Daoy (cell line): ENCODE measurements at places on chromosomes 11 and 22.

GRCh38 chr22:19629720-19630419 lies 84.4 kb upstream of the SEPTIN5 start:
- peak; percentile 77 for DNase-seq

DNA sequence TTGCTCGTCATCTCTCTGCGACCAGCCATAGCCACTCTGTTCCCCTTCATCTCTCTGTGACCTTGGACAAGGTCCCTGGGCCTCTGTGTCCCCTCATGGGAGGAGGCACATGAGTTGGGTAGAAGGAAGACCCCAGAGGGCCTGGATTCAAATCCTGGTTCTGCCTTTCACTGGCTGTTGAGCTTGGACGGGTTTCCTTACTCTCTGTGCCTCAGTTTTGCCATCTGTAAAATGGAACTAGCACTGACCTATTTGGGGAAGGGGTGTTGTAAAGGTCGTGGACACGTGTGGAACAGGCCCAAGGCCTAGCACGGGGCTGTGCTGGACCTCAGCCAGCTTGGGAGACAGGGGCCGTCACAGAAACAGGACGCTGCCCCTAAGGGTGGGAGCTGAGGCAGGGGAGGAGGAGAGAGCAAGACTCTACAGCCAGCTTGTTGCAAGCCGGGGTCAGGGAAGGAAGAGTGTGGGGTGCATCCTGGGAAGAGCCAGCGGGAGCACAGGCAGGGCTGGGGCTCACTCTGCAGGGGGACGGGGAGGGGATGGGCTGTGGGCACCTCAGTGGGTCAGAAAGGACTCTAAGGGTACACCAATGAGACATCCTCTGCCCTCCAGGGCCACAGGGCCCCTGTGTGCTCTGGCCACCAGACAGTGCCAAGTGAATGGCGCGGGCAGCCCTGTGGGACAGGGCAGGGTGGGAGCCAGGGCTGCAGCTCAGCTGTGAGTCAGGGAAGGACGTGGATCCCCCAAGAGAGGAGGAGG lies 59.1 kb downstream of the WNT7B start:
- DNase-seq: no peak

GRCh38 chr22:38732251-38732815 lies 23.5 kb downstream of the SUN2 start:
- DNase-seq: no peak

DNA sequence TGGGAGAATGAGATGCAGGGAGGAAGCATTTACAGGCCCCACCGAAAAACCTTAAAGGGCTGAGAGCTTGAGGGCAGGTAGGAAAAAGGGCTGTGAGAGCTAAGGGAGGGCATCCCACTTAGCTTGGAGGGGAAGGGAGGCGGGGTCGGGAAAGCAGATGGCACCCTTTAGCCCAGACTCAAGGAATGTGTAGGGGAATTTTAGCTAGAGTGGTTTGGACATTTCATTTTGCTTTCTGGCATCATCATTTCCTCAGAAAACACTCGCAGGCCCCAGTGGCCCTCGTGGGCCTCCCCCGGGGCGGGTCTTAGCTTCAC lies 846 bp upstream of the STIM1 start:
- DNase-seq: no peak

DNA sequence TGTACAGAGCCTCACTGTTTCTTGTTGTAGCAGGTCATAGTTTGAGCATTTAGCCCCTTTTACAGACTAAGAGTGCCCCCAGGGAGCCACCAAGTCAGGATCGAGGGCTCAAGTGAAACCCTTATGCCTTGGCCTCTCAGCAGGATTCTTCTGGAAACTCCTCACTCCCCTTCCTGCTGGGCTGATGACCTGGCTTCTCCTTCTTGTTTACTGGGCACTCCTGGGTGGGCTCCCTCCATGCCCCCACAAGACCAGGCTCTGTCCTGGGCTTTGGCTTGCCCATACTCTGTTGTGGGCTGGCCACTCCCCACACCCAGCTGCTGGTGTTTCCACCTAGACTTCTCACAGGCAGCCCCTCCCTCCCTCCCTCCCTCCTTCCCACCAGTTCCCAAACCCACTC lies 69.6 kb downstream of the MED15 start:
- no peak for DNase-seq
